ENCODE measurements at places on chromosomes 5 and 9.

DNA sequence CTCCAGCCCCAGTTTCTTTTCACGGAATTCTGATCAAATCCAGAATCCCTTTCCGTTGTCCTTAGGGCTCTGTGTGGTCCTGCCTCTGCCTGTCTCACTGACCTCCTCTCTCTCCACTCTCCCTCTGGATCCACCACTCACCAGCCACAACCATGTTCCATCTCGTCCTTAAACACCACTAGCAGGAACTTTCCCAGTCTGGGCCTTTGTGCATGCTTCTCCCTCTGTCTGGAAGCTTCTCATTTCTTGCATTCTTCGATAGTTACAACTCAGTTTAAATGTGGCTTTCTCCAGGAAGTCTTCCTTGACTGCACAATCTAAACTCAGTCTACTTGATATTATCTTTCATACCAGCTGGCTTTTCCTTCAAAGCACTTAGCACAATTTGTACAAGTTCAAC, 117.7 kb upstream of the MSX2 start:
- no peak for DNase-seq

- no peak for DNase-seq
Observed at GRCh38 chr9:122368642-122369041, 2.2 kb upstream of the PTGS1 start.

DNA sequence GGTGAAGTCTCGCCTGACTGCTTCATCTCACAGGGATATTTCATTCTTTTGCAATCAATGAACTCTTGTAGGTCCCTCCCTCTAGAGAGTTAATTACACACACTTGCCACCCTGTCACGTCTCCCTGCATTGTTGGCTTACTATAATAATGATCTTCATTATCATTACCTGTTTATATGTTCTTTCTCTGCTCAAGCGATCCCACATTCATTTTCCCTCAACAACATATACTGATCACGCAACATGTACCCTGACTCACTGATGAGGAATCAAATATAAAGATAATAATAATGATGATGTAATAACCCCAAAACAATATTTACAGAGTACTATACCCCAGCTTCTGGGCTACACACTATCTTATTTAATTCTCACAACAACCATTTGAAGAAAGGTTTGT, 88.5 kb downstream of the FEM1C start:
- no peak for DNase-seq

- peak; percentile 0 for DNase-seq
Observed at GRCh38 chr5:125870256-125870655, 553.0 kb upstream of the GRAMD2B start.

DNA sequence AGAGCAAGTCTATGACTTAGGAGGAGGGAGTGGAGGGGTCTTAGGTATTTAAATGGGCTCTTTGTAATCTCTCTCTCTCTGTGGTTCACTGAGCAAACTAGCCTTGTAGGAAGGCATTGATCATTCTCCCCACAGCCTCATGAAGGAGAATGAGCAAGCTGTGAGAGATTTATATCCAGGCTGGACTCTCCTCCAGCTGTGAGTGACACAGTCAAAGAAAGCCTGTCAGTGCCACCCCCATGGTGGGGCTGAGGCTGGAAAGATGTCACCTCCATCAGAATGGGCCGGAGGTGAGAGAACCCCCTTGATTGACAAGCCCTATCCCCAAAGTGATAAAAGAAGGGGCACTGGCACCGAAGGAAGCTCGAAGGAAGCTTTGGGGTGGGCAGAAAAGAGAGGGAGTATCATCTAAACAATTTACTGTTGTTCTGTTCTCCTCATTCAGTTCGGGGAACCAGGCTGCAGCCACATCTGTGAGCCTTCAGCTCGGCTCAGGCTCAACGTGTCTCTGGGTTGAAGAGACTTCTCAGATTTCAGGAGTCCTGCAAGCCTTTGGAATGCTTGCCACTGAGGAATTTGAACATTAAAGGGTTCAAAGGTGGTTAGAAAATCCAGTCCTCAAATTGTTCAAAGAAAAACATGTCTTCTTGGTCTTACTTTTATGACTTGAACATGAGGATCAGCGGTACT, 538.2 kb upstream of the ZNF462 start:
- DNase-seq = no peak

DNA sequence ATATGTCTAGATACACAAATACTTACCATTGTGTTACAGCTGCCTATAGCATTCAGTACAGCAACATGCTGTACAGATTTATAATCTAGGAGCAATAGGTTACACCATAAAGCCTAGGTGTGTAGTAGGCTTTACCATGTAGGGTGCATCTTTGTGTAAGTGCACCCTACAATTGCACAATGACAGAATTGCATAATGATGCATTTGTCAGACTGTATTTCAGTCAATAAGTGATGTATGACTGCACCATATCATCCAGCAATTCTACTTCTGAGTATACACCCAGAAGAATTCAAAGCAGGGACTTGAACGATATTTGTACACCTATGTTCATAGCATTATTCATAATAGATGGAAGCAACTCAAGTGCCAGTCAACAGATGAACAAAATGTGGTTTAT, 100.4 kb upstream of the SLC44A1 start:
- no peak for DNase-seq

GRCh38 chr5:171477101-171477500, 57.7 kb downstream of the FGF18 start:
- no peak for DNase-seq

DNA sequence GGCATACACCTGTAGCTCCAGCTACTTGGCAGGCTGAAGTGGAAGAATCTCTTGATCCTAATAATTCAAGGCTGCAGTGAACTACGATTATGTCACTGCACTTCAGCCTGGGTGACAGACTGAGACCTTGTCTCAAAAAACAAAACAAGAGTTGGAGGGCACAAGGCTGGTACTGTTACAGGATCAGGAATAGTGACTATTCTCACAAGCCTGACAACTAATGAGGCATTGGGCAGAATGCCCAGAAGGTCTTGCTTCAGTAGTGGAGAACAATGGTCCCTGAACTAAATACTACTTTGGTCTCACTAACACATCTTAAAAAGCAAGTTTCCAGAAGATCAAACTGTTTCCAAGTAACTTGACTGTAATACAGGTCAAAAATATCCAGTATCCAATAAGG, 182.9 kb upstream of the RFX3 start:
- DNase-seq = no peak

- no peak for DNase-seq
Observed at GRCh38 chr5:30401479-30402058, 791.9 kb upstream of the CDH6 start.

DNA sequence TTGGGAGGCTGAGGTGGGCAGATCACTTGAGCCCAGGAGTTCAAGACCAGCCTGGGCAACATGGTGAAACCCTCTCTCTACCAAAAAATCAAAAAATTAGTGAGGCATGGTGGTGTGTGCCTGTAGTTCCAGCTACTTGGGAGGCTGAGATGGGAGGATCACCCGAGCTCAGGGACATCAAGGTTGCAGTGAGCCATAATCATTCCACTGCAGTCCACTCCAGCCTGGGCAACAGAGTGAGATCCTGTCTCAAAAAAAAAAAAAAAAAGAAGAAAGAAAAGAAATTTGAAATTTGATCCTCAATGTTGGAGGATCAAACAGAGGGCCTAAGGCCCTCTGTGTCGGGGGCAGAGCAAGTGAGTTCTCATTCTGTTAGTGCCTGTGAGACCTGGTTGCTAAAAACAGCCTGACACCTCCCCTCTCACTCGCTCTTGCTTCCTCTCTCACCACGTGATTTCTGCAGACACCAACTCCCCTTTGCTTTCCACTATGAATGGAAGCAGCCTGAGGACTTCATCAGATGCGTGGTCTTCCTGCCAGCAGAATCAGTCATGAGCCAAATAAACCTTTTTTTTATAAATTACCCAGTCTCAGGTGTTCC, 8.4 kb upstream of the GOLPH3 start:
- DNase-seq = no peak

DNA sequence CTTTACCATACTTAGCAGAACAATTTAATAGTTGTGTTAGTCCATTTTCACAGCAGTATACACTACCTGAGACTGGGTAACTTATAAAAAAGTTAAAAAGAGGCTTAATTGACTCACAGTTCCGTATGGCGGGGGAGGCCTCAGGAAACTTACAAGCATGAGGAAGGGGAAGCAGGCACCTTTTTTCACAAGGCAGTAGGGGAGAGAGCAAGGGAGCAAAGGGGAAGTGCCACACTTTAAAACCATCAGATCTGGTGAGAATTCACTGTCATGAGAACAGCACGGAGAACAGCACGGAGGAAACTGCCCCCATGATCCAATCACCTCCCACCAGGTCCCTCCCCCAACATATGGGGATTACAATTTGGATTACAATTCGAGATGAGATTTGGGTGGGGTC, 269.9 kb downstream of the MTRR start:
- DNase-seq = no peak

DNA sequence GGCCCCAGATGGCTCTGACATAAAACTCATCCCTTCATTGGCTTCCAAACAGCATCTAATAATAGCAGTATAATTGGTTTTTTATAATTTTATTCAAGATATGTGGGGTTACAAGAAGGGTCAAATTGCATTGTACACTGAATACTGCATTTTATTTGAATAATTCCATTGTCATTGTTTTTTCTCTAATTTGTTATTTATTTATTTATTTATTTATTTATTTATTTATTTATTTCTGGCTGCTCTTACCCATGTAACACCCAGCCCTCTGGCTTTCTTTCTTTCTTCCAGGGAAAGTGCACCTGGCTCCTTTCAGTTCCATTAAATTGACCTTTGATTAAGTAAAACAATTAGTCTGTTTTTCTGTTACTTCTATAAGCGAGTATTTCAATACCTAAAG, 210.1 kb downstream of the CDH9 start:
- no peak for DNase-seq

- no peak for DNase-seq
Observed at GRCh38 chr5:91007780-91008402, 375.2 kb downstream of the ARRDC3 start.

DNA sequence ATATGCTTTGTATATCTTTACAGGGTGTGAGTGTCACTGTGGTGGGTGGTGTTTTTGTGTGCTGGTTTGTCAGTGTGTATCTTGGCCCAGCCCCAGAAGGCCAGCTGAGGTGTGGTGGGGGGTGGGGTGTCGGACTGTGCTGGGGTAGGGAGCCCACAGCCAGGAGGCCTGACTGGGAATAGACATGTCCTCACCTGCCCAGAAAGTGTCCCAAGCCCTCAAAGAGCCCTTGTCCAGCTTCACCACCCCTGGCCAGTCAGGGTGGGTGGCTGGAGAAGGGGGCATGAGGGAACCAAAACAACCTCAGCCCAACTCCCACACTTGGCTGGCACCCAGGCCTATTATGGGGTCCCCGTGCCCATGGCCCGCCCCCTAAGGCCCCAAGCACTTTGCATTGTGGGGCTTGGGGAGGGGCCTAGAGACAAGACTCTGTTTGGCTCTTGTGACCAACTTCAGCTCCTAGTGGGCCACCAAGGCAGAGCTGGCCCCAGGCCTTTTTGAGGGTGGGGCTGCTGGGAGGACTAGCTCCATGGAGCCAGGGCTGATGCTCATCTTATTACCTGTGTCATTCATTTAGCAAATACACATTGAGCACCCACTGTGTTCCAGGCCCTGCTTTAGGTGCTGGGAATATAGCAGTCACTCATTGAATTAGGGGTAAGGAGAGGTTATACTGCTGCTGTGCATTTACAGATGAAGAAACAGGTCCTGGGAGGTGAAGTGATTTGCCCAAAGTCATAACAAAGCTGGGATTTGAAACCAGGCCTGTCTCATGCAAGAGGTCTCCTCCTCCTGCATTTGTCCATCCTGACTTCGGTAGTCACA, 56.2 kb upstream of the PSD2 start:
- no peak for DNase-seq

DNA sequence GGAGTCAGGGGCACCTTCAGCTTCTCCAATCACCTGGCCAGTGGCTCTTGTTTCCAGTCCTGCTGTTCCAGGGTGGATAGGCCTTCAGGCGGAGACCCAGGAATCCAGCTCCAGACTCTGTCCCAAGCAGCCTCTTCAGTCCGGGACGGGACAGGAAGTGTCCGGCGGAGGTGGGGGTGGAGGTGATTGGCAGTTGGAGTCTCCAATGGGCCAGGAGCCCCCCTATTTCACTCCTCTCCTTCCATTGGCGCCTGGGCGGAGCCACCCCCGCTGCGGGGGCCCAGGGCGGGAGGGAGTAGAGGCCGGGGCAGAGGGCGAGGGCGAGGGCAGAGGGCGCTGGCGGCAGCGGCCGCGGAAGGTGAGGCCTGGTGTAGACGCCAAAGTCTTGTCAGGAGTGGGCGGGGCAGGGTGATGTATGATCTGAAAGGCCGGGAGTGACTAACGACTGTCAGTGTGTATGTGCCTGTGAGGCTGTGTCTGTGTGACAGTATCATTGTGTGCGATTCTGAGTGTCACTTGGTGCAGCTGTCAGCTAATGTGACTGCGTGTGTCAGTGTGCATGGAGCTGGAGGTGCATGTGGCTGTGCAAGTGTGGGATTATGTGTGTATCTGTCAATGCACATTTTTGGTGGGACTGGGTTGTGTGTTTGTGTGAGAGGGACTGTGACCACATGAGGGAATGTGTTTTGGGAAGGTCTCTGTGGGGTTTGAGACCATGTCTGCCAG, at the start of gene IL11RA:
Gene IL11RA, plus strand, starts transcription at position 310 of the 726 bp plus-strand sequence. CDS start 3,033 bp downstream, outside the sequence.
- DNase-seq = no peak

GRCh38 chr9:7055171-7055903, 297.6 kb downstream of the KDM4C start:
- no peak for DNase-seq

DNA sequence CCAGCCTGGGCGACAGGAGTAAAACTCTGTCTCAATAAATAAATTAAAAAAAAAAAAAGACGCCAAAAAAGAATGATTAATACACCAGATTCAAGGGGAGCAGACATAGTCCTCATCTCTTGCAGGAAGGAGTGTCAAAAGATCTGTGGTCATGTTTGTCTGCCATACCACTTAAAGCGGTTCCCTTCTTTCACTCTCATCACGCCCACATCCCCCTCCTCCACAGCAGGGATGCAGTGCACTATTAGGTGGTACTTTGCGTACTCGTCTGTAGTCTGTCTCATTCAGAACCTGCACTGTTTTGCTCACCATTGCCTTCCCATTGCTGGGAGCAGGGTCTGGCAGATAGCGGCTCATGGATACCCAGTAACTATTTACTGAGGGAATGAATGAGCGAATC, 11.2 kb downstream of the CDHR2 start:
- DNase-seq = no peak

GRCh38 chr5:139183502-139183901, 14.7 kb downstream of the SIL1 start:
- DNase-seq = no peak

DNA sequence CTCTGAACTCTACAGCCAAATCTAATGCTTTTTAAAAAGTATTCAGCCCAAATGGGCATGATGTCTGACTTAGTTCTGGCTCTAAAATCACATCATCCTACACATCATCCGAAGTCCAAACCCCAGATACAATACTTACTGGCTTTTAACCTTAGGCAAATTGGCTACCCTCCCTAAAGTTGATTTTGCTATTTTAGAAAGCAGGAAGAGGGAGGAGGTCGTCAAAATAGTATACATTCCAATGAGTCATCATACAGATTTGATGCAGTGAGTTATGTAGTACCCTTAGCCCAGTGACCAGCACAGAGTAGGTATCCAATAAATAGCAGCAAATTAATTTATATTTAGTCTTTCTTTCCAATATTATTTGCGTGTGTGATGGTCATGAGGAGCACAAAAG, 582.0 kb upstream of the TUSC1 start:
- no peak for DNase-seq

Data from NCI-H1417 treated with DMSO at 0.1 percent for 48 hours (cell line).